ENCODE measurements at places on chromosomes 3 and 15.

GRCh38 chr3:157170861-157171260 is 10.9 kb upstream of the CCNL1 start:
- DNase-seq, result no peak

GRCh38 chr3:173988909-173989308 is 591.4 kb downstream of the NLGN1 start:
- no peak for DNase-seq

- no peak for DNase-seq
Measured at GRCh38 chr15:57708047-57708446, 1.5 kb downstream of the POLR2M start.

GRCh38 chr15:41925086-41925608 is 31.3 kb upstream of the SPTBN5 start:
- no peak for DNase-seq

DNA sequence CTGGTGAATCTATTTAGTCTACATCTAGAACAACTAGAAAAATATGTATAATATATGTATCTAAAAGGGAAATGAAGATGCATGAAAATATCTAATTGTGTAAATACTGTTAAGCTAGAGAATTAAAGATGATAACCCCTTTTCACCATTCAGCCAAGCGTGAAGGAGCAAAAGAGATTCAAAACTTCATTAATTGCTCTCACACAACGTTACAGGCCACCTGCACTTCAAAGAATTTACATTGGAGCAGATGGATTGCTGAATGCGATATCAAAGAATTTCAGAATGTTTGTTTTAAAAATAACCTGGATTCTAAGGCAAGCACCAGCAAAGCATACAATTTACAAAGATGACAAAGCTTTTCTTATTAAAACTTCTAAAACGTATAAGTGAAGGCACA is 243.2 kb downstream of the ROBO2 start:
- DNase-seq, result no peak

All from vagina (tissue), 2 donors.